ENCODE measurements at places on chromosomes 4 and X.

GRCh38 chr4:2085496-2085901 lies 26.4 kb downstream of the NAT8L start:
- DNase-seq: no peak

- DNase-seq: no peak
Observed at GRCh38 chr4:126595643-126596042, 1037.1 kb upstream of the INTU start.

GRCh38 chrX:124289443-124289842 lies 43.0 kb upstream of the TEX13D start:
- no peak for DNase-seq

DNA sequence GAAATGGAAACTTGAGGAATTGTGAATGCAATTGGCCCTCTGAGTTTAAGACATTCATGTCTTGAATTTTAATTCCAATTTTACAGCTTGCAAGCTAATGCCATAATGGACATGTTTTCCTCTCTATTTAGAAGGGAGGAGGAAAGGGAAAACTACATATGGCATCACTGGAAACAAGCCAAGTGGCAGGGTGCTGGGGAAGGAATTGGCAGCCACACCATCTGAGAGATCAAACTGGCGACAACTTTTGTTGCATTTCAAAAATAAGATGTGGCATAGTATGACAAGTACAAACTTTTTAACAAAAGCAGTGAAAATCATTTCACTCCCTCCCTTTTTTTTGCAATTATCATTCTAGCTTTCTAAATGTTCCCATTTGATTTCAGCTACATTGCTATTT lies 615.6 kb downstream of the CENPC start:
- DNase-seq: no peak

GRCh38 chrX:151030845-151031244 lies 47.7 kb downstream of the HMGB3 start:
- no peak for DNase-seq

GRCh38 chr4:105666693-105667092 lies 41.8 kb downstream of the INTS12 start:
- no peak for DNase-seq

- no peak for DNase-seq
Observed at GRCh38 chr4:72468904-72469502, 100.0 kb downstream of the ADAMTS3 start.

- no peak for DNase-seq
Observed at GRCh38 chr4:105509291-105509690, 35.4 kb upstream of the PPA2 start.
